RPMI7951 (cell line): ENCODE measurements at places on chromosomes 16 and 17. TPM values are rescaled to one million over a fixed set of nuclear protein-coding genes. Genes with fewer than 3 reads are reported as not detected.

FBXO39 gene
- not detected in 2 replicates for total RNA-seq

MFAP4 gene
- 4.7 and 5.2 TPM in 2 replicates for total RNA-seq

COX6A2 gene
- total RNA-seq, result not detected in 2 replicates

CRYBA1 gene
- total RNA-seq, result not detected in 2 replicates

TP53TG3B gene
- total RNA-seq, result 1.4 TPM in 1 of 2 replicates, not detected in the other

TBX21 gene
- total RNA-seq, result not detected in 2 replicates

GDPD1 gene
- 0.72 and 1.2 TPM in 2 replicates for total RNA-seq

RAB37 gene
- total RNA-seq, result not detected in 2 replicates

ATP2C2 gene
- total RNA-seq, result not detected in 2 replicates

NAGPA gene
- total RNA-seq, result 11.8 and 13.9 TPM in 2 replicates

EVPL gene
- not detected in 2 replicates for total RNA-seq

MLX gene
- 28.1 and 29.7 TPM in 2 replicates for total RNA-seq

AARS1 gene
- total RNA-seq, result 43.5 and 50.8 TPM in 2 replicates

CCDC144A gene
- total RNA-seq, result 0.10 and 0.12 TPM in 2 replicates

SLC13A2 gene
- total RNA-seq, result not detected in 2 replicates

CD300LG gene
- not detected in 2 replicates for total RNA-seq
